Renal cortex interstitium (tissue), 15 donors: ENCODE measurements at places on chromosomes 3 and 15.

- no peak for DNase-seq
These were observed 76.6 kb downstream of the LRRFIP2 start for GRCh38 chr3:37097776-37098175.

- no peak for DNase-seq
These were observed 902 bp downstream of the CMTM6 start for GRCh38 chr3:32501783-32502117.

GRCh38 chr3:9598783-9599387 lies 45.3 kb upstream of the LHFPL4 start:
- DNase-seq = no peak

DNA sequence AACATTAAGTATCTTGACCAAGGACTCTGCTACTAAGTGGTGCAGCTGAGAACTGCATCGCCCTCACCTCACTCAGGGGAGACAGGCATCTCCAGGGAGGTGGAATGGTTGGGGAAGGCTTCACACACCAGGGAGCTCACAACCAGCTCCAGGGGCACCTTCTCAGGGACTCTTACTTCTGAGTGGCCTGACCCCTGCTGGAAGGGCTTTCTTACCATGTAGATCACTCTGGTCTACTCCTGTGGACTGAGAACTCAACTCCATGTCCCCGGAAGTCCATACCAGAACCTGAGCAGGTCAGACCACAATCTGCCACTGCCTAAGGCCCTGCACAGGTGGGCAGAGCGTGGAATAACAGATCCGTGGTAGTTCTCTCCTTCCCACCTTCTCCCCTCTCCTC lies 140.5 kb downstream of the TLE3 start:
- no peak for DNase-seq
